Ovary (tissue), 10 donors: ENCODE measurements at places on chromosomes 3 and 15. TPM values are rescaled to one million over a fixed set of nuclear protein-coding genes. Genes with fewer than 3 reads are reported as not detected.
A peak's percentile ranks its signal among the peaks of the same experiment; 100 is the strongest.

The SYNPR gene
- not detected for total RNA-seq

The ZPLD1 gene
- total RNA-seq = 0.11 TPM

The SPATA12 gene
- 0.10 TPM for total RNA-seq

The ARHGEF3 gene
- total RNA-seq = 41.0 TPM

The MINAR1 gene
- total RNA-seq = 0.23 TPM

The CHRNA3 gene
- not detected for total RNA-seq

The COLQ gene
- total RNA-seq = 2.4 TPM

The KLHL24 gene
- 107 TPM for total RNA-seq

GRCh38 chr3:57992452-57993213 is 15.6 kb upstream of the FLNB start:
- H3K36me3 ChIP-seq = no peaks in the 10 kb centered on the region
- no peak overlapping the region for H3K27ac ChIP-seq
- no peak for DNase-seq
- peaks cover 3% of the 10 kb centered on the region for H3K4me1 ChIP-seq

- H3K27me3 ChIP-seq = no peaks in the 10 kb centered on the region
- peaks cover 21% of the 10 kb centered on the region for H3K4me1 ChIP-seq
- peak; percentile 38 for DNase-seq
- H3K27ac ChIP-seq = peak overlapping the region; percentile 7
- H3K4me3 ChIP-seq = peak overlapping the region; percentile 53
Observed at GRCh38 chr3:170421111-170421641, 2.5 kb downstream of the CLDN11 start.

GRCh38 chr15:80944818-80945217 is 44.8 kb downstream of the MESD start:
- no peaks in the 10 kb centered on the region for H3K27me3 ChIP-seq
- H3K4me1 ChIP-seq = no peaks in the 10 kb centered on the region
- H3K27ac ChIP-seq = no peak overlapping the region
- H3K36me3 ChIP-seq = no peaks in the 10 kb centered on the region
- DNase-seq = no peak

GRCh38 chr3:189613122-189613521 is 18.1 kb upstream of the TP63 start:
- H3K4me1 ChIP-seq = no peaks in the 10 kb centered on the region
- no peak overlapping the region for H3K27ac ChIP-seq

DNA sequence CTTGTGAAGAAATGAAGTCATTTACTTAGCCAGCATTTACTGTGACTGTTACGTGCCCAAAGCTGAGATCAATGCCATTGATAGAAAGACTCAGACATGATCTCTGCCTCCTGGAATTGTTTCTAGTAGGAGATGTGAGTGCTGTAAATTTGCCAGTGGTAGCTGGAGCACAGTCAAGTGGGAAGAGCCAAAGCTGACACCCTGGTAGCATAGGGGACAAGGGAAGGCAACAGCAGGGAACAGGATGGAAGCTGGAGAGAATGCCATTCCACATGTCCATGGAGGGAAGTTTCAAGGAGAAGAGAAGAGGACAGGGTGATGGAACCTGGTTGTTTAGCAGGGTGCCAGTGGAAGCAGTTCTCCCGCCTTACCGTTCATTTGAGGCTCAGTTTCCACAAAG is 64.0 kb downstream of the TCAIM start:
- no peak for DNase-seq
- no peaks in the 10 kb centered on the region for H3K4me1 ChIP-seq
- H3K36me3 ChIP-seq = no peaks in the 10 kb centered on the region
- no peaks in the 10 kb centered on the region for H3K27me3 ChIP-seq

GRCh38 chr3:182142928-182143327 is 431.2 kb downstream of the SOX2 start:
- no peaks in the 10 kb centered on the region for H3K4me1 ChIP-seq
- no peak overlapping the region for H3K4me3 ChIP-seq
- no peak overlapping the region for H3K27ac ChIP-seq
- DNase-seq = no peak
- H3K36me3 ChIP-seq = no peaks in the 10 kb centered on the region

- H3K36me3 ChIP-seq = no peaks in the 10 kb centered on the region
- H3K27ac ChIP-seq = no peak overlapping the region
- H3K4me3 ChIP-seq = no peak overlapping the region
- H3K27me3 ChIP-seq = no peaks in the 10 kb centered on the region
- DNase-seq = peak; percentile 93
Observed at GRCh38 chr15:100284701-100285100, 57.1 kb downstream of the ADAMTS17 start.

- DNase-seq = no peak
- no peaks in the 10 kb centered on the region for H3K36me3 ChIP-seq
- H3K4me3 ChIP-seq = no peak overlapping the region
- H3K27ac ChIP-seq = no peak overlapping the region
- H3K27me3 ChIP-seq = no peaks in the 10 kb centered on the region
Observed at GRCh38 chr15:36004891-36005490, 459.0 kb upstream of the DPH6 start.

GRCh38 chr3:13750731-13751130 is 129.1 kb downstream of the WNT7A start:
- H3K27me3 ChIP-seq = no peaks in the 10 kb centered on the region
- H3K4me3 ChIP-seq = no peak overlapping the region
- H3K36me3 ChIP-seq = no peaks in the 10 kb centered on the region
- no peaks in the 10 kb centered on the region for H3K4me1 ChIP-seq
- no peak overlapping the region for H3K27ac ChIP-seq

- no peak for DNase-seq
- peak overlapping the region; percentile 42 for H3K27ac ChIP-seq
- H3K27me3 ChIP-seq = no peaks in the 10 kb centered on the region
- no peak overlapping the region for H3K4me3 ChIP-seq
- no peaks in the 10 kb centered on the region for H3K36me3 ChIP-seq
Observed at GRCh38 chr15:56772868-56773639, 39.7 kb upstream of the ZNF280D start.

GRCh38 chr15:39931615-39932014 is 2.3 kb upstream of the EIF2AK4 start:
- no peaks in the 10 kb centered on the region for H3K27me3 ChIP-seq
- no peaks in the 10 kb centered on the region for H3K36me3 ChIP-seq
- peaks cover 5% of the 10 kb centered on the region for H3K4me1 ChIP-seq
- H3K4me3 ChIP-seq = no peak overlapping the region
- no peak overlapping the region for H3K27ac ChIP-seq
- DNase-seq = no peak

DNA sequence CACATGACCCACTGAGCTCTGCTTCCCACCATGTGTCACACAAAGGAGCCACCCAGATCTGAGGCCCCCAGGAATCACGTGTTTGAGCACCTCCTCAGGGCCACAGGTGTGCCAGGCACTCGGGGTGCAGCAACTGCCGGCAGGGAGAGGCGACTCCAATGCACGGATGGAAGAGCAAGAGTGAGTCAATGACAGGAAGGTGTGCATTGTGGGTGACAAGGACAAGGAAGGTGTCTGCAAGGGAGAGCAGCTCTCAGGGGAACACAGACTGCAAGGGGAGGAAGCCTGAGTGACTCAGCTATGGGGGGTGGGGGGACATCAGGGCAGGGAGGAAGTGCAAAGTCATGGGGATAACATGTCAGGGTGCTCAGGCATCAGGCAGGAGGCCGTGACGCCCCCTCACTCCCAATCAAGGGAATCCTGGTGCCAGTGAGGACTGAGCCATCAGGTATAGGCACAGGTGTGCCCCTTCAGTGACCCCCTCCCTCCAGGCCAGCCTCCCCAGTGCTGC is 67.4 kb downstream of the NUP210 start:
- H3K36me3 ChIP-seq = no peaks in the 10 kb centered on the region
- no peak overlapping the region for H3K4me3 ChIP-seq
- H3K4me1 ChIP-seq = no peaks in the 10 kb centered on the region
- DNase-seq = no peak
- no peaks in the 10 kb centered on the region for H3K27me3 ChIP-seq
- no peak overlapping the region for H3K27ac ChIP-seq

DNA sequence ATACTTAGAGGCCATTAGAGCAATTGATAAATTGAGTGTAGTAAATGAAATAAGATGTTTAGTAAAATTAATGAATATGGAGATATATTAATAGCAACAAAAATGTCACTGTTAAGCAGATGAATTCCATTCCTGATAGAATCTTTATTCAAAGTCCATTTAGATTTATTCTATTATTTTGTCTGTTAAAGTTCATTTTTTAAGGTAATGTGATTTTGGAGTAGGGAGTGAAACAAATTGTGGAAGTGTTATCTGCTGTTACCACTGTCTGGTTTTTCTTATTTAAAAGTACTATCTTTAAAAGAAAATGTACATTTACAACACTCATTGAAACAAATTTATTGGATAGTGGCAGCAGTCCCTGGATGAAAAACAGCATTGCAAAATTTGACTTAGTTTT is 70.4 kb downstream of the PPM1L start:
- no peaks in the 10 kb centered on the region for H3K4me1 ChIP-seq
- no peaks in the 10 kb centered on the region for H3K27me3 ChIP-seq
- no peak overlapping the region for H3K4me3 ChIP-seq
- no peaks in the 10 kb centered on the region for H3K36me3 ChIP-seq
- no peak overlapping the region for H3K27ac ChIP-seq

DNA sequence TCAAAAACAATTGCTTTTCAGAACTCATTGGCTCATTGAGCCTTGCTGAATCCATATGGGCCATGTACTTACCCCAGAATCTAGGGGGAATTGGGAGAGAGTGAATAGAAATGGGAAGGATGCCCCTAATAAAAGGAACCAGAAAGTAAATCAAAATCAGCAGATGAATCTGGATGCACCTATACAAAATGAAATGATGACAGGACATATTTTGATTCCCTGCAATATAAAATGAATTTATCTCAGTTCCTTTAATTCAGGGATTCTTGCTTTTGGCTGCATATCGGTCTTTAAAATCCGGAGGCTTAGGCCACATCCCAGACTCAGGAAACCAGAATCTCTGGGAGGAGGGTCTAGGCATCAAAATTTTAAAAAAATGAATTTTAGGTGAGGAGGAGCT is 107.7 kb upstream of the NEO1 start:
- H3K36me3 ChIP-seq = no peaks in the 10 kb centered on the region
- no peak overlapping the region for H3K27ac ChIP-seq
- no peak overlapping the region for H3K4me3 ChIP-seq
- DNase-seq = no peak

DNA sequence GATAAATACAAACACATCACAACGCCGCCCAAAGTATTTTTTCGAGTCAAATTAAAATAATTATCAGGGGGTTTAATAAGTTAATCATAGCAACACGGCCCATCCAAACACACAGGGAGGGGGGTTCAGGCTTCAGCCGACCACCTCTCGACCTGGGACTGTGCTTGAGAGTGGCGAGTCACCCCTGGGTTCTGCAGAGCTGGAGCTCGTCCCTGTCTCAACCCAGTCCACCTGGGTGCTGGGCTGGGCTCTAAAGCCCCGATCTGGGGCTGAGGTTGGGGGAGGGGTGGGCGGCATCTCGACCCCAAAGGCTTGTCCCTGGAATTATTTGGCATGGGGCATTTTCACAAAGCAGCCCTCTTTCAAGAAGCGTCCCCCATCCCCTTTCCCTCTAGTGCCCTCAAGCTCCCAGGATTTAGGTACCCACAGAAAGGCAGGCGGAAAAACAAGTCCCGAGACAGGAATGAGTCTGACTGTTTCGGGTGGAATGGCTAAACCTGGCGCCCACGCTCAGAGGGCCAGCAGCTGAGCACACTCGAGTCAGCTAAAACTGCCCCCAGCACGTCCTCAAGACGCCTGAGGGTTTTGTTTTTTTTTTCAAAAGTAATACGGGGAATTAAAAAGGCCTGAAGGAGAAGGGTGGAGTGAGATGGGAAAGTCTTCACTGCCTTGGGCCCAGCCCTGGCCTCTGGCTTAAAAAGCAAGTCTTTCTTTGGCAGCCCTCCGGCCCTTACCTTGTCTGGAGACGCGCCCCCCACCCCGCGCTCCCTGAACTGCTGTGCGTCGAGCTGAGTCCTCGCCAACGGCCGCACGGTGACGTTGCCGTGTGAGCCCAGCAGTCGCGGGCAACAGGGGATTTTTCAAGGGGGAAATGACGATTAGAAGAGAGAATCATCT is 32.5 kb downstream of the NR2F2 start:
- no peak overlapping the region for H3K27ac ChIP-seq
- no peaks in the 10 kb centered on the region for H3K27me3 ChIP-seq
- H3K4me1 ChIP-seq = peaks cover 11% of the 10 kb centered on the region

DNA sequence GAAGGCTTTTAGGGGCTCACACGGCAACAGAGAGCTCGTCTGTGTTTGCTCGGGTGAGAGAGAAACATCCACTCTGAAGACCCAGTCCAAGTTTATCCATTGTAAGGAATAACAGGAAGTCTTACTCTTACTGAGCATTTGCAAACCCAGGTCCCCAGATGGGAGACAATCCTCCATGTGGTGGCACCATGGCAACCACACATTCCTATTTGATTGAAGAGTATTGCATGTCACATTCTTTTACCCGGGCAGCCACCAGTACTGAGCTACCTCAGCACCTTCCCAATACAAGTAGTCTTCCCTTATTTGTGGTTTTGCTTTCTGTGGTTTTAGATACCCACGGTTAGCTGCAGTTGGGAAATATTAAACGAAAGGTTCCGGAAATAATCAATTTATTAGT is 302.9 kb upstream of the RASGRP1 start:
- no peaks in the 10 kb centered on the region for H3K36me3 ChIP-seq
- peaks cover 9% of the 10 kb centered on the region for H3K4me1 ChIP-seq

- H3K4me3 ChIP-seq = no peak overlapping the region
- H3K27ac ChIP-seq = no peak overlapping the region
- DNase-seq = no peak
- H3K27me3 ChIP-seq = no peaks in the 10 kb centered on the region
Observed at GRCh38 chr3:33980252-33980651, 181.8 kb downstream of the PDCD6IP start.

- H3K4me1 ChIP-seq = no peaks in the 10 kb centered on the region
- no peak for DNase-seq
- H3K27me3 ChIP-seq = no peaks in the 10 kb centered on the region
- H3K4me3 ChIP-seq = no peak overlapping the region
- no peaks in the 10 kb centered on the region for H3K36me3 ChIP-seq
- no peak overlapping the region for H3K27ac ChIP-seq
Observed at GRCh38 chr3:156341831-156342416, 213.0 kb downstream of the SSR3 start.

DNA sequence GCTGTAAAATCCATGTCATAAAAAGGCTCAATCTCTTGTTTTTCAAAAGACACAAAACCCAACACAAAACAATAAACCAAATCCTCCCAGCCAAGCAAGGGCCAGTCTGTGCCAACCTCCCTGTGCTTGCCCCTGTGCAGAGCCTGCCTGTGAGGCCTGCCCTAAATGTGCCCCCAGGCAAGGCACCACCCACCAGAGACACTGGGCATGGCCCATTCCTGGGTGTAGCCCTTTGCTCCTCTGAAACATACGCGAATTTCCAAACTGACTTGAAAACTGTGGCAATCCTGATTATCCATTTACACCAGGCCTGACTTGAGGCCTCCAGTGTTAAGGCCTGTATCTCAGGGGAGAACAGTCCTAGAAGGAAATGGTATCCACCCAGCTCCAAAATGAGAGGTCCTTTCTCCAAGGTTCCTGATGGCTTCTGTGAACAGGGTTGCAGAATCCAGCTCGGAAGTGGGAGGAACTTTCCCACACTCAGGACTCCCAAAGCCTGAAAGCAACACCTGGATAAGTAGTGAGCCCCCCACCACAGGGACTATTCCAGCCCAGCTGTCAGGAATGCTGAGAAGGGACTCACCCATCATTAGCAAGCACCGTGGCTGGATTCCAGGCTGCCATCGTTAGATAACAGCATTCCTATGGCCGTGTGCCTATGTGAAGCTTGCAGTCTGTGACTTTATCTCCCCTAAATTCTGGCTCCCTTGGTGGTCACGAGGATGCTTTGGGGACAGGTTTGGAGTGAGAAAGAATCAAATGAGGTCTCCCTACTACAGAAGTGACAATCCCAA is 61.8 kb downstream of the CACNA2D2 start:
- H3K27me3 ChIP-seq = no peaks in the 10 kb centered on the region
- H3K4me3 ChIP-seq = no peak overlapping the region
- no peak for DNase-seq

GRCh38 chr3:141680620-141681389 is 57.3 kb upstream of the RNF7 start:
- DNase-seq = no peak
- no peaks in the 10 kb centered on the region for H3K4me1 ChIP-seq
